ENCODE measurements at places on chromosomes 7 and 10.

DNA sequence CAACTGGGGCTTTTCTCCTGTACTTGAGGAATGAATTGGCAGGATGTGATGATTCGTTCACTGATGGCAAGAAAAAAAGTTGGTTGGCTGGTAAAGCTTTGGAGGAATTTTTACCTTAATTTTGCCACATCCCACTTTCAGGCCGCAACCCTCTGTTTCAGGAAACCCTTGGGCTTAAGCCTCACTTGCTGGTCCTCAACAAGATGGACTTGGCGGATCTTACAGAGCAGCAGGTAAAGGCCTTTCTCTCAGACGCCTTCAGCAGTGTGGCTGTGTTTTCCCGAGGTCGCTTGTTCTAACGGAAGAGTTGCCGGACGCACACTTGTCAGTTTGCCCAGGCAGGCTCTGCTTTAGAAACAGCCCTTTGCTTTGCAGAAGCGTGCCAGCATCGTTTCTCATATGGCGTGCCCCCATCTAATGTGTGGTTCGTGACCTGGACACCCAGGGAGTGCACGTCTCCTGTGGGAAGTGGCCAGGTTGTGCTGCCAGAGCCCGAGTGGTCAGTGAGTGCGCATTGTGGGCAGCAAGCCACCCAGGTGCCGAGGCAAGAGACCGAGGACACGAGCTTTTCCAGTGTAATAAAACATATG, 2.2 kb downstream of the MTG1 start:
- no peak for DNase-seq

DNA sequence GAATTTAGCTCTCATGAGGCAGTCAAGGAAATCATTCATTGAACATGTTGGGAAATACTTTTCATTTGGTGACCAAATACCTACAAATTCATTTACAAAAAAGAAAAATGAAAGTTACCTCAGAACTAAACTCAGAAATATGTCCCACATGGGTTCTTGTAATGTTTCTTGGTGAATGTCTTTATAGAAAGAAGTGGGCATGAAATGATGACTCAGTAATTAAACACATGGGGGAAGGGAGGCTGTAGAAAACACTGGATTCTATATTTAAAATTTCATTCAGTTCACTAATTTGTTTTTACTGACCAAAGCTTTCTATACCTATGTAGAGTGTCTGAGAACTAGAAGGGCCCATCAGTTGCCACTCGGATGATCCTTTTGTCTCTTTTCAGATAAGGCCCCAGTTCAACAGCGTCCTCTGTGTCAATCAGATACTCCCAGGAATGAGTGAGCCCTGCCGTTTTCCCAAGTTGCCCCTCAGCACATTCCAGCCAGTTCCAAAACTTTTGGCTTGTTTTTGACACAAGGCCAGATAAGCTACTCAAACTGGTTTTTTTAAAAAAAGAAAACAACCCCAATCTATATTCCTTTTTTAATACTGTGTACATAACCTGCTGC, 49.3 kb upstream of the AGBL3 start:
- no peak for DNase-seq

GRCh38 chr7:8357536-8357935, 75.9 kb upstream of the NXPH1 start:
- no peak for DNase-seq

DNA sequence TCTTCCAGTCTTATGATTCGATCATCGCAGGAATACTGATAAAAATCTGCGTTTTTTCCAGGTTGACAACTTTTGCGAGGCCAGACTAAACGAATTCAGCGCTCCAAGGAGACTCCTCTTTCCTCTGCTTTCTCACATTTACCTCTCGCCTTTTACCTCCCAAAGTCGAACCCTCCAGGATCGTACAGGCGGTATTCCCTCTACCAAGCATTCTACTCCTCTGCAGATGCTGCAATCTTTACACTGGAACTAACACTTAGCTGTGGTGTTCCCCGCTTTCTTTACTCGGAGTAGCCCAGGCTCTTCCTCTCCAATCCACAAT, 449 bp downstream of the NUDT5 start:
- no peak for DNase-seq

DNA sequence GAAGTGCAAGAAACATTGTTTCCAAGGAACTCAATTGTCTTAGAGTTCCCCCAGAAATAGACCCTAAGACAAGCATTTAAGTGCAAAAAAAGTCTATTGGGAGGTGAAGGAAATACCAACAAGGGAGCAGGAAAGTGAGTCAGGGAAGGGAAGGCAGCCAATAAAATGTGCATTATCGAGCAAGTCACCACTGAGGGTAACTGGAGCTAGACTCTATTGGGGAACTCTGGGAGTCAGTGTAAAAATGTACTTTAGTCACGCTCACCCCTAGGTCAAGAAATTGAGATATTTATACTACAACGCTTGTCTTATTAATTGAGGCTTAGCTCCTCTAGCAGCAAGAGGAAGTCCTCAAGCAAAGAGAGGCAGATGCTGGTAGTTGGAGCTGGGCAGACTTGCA, 137.7 kb downstream of the RTKN2 start:
- DNase-seq, result no peak

Measured in WERI-Rb-1 (cell line).